PC-3 (cell line): ENCODE measurements at places on chromosomes 4 and X. TPM values are rescaled to one million over a fixed set of nuclear protein-coding genes. Genes with fewer than 3 reads are reported as not detected.

The GCNA gene
- 1.6 and 2.9 TPM in 2 replicates for total RNA-seq

The SOWAHB gene
- total RNA-seq, result 4.8 and 6.3 TPM in 2 replicates

The AREG gene
- 203 and 222 TPM in 2 replicates for total RNA-seq

The SETD7 gene
- total RNA-seq, result 29.6 and 31.4 TPM in 2 replicates

The SPANXA1 gene
- not detected in 2 replicates for total RNA-seq

The CCDC110 gene
- total RNA-seq, result 0.62 TPM in 1 of 2 replicates, not detected in the other

The NSDHL gene
- total RNA-seq, result 32.3 and 33.7 TPM in 2 replicates

The FAT1 gene
- total RNA-seq, result 91.1 and 92.4 TPM in 2 replicates

The GABRG1 gene
- total RNA-seq, result not detected in 2 replicates

The HEPH gene
- not detected in 2 replicates for total RNA-seq

The FGFR3 gene
- total RNA-seq, result 0.11 and 0.86 TPM in 2 replicates
